ENCODE measurements at places on chromosomes 5 and 9. TPM values are rescaled to one million over a fixed set of nuclear protein-coding genes. Genes with fewer than 3 reads are reported as not detected.

DNA sequence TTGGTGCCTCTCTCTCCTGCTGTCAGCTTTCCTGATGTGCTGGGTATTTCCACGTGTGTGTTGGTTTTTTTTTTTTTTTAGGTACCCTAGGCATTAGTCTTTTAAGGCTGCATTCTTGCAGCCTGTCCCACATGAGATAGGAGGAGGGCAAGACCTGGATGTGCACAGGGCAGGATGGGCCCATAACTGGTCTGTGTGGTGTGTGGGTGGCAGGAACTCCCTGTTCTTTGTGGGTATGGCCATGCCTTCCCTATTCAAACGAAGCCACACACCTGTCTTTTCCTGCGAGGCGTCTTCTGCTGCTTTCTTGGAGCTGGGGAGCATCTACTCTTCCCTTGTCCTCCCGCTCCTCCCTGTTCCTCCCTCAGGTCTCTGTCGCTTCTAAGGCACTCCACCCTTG is 6.8 kb downstream of the SYK start:
- DNase-seq: no peak

GRCh38 chr5:123756318-123756665 is 244.3 kb downstream of the CSNK1G3 start:
- no peak for DNase-seq

DNA sequence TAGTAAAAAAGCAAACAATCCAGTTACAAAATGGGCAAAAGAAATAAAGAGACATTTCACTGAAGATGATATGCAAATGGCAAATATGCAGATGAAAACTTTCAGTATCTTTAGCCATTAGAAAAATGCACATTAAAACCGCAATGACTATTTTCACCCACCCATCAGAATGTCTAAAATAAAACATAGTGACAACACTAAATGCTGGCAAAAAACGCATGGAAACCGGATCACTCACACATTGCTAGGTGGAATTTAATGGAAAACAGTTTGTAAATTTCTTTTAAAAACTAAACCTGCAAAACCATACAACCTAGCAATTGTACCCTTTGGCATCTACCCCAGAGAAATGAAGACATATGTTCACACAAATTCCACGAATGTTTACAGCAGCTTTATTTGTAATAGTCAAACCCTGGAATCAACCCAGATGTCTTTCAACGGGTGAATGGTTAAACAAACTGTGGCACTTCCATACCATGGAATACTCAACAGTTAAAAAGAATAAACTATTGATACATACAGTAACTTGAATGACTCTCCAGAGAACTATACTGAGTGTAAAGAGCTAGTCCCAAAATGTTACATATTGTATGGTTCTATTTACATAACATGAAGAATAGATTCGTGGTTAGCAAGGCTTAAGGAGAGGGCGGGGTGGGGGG is 17.2 kb upstream of the PAM start:
- DNase-seq: no peak

DNA sequence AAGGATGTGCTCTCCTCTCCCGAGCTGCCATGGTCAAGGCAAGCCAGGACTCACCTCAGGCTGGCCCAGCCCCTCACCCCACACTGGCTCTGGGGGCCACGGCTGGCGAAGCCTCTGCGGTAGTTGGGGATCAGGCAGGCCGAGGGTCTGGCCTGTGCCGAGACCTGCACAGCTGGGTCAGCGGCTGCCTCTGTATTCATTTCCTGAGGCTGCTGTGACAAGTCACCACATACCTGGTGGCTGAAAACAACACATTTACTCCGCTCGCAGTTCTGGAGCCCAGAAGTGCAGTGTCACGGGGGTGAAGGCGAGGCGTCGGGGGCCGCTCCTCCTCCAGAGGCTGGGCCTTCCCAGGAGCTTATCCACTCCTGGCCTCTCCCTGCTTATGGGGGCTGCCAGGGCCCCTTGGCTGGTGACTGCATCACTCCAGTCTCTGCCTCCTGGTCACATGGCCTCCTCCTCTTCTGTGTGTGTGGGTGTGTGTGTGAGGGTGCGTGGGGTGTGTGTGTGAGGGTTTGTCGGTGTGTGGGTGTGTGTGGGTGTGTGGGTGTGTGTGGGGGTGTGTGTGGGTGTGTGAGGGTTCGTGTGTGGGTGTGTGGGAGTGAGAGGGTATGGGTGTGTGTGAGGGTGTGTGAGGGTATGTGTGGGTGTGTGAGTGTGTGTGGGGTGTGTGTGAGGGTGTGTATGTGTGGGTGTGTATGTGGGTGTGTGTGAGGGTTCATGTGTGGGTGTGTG is 3.2 kb upstream of the SCGB3A1 start:
- DNase-seq: no peak

DNA sequence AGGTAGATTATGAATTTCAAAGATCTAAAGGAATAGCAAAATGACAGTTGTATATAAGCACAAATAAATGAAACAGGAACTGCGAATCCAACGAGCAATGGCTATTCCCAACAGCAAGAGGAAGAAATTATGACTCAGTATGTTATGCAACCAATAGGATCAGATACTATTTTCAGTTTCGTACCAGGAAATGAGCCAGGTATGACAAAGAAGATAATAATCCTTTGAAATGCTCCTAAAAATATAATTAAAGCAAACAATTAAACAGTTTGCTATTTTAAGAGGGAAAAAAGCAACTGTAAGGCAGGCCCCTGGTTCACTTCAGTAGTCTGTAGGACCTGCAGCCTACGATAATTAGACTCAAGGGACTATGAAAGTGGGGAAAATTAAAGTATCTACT is 58.9 kb downstream of the AUH start:
- DNase-seq: no peak

DNA sequence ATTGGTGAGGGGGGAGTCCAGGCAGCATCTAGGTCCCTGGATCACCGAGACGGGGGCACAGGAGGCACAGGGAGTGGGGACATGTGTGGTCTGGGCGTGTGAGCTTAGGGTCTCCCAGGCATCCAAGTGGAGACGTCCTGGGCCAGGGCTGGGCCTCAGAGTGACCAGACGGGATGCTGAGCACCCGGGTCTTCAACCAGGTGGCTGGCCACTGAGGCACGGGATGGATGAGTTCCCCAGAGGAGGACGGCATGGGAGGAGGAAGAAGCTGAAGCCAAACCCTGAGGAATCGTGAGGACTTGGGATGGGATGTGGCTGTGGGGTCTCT is 88.0 kb downstream of the LMX1B start:
- no peak for DNase-seq

DNA sequence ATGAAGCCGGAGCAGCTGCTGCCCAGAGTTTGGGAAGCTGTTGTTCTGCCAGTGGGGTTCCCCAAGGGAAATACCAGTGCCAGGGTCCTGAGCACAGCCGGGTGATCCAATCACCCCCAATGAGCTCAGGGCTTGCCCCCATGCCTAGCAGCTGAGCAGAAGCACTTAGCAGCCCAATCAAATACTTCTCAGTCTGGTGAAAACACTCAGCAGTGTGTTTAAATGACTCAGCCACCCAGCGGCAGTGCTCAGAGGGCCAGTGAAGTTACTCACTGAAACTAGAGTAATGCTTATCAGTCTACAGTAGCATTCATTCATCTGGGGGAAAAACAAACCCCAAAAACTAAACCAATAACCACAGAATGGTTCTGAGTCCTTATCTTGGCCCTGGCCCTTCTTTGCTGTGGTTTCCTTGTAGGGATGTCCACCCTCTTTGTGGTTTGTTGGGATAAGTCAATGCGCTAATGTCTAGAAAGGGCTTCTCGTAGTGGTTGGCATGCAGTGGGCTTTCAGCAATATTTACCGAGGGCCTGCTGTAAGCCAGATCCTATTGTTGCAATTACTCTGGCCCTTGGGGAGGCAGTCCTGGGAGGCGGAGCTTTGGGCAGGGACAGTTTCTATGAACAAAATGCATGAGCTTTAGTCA is 43.1 kb downstream of the LHX2 start:
- no peak for DNase-seq

DNA sequence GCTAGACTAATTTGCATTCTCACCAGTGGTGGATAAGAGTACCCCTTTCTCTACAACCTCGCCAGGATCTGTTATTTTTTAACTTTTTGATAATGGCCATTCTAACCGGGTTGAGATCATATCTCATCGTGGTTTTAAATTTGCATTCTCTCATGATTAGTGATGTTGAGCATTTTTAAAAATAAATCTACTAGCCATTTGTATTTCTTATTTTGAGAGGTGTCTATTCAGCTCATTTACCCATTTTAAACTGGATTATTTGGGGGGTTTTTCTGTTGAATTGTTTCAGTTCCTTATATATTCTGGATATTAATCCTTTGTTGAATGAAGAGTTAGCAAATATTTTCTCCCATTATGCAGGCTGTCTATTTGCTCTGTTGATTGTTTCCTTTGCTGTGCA is 139.6 kb downstream of the ARSB start:
- no peak for DNase-seq

GRCh38 chr5:119048246-119048645 is 22.6 kb upstream of the DMXL1 start:
- no peak for DNase-seq

GRCh38 chr5:67203701-67204074 is 7.1 kb upstream of the CD180 start:
- no peak for DNase-seq

- peak; percentile 8 for DNase-seq
Observed at GRCh38 chr9:112863214-112863613, 27.5 kb downstream of the SLC46A2 start.

DNA sequence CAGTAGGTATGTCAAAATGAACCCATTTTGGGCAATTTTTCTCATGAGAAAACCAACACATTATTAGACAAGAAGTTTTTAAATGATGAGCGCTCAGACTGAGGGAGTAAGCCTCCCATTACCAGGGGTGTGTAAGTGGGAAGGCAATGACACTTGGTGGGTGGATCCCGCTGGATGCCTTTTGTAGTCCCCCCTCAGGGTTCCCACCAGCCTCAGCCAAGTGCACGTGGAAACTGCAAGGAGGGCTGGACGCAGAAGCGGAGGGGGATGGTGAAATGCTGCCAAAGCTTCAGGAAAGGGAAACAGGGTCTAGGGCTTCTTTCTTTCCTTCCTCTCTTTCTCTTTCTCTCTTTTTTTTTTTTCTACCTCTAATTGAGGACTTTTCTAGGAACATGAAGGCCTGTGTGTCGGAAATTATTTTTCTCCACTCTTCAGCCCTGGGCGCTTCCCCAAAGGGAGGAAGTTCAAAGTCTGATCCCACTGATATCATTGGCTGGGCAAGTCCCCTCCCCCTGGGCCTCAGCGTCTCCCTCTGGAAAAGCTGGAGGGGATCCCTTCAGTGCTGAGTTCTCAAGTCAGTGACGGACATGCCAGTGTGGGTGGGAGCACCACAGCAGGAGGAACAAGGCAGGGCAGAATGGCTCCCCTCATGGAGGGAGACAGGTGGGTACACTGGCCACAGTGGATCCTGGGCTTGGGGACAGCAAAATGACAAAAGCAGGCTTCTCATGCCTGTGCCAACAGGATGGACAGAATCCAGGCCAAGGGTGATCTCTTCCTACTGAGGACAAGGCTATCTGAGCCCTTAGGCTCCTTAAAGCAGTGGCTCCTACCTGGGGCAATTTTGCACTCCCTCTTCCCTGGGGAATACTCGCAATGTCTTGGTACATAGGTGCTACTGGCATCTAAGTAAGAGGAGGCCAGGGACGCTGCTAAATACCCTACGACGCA is 23.9 kb upstream of the SLC25A51 start:
- no peak for DNase-seq

C9 gene
- 2.6 TPM for total RNA-seq

ECSCR gene
- total RNA-seq: 5.9 TPM

PCA3 gene
- not detected for total RNA-seq

C7 gene
- total RNA-seq: 5.4 TPM

HAVCR2 gene
- 1.8 TPM for total RNA-seq

FAM163B gene
- not detected for total RNA-seq

SMIM33 gene
- total RNA-seq: not detected

TEX53 gene
- total RNA-seq: not detected

MRPL22 gene
- 21.5 TPM for total RNA-seq

GPR150 gene
- 0.29 TPM for total RNA-seq

PRDM9 gene
- total RNA-seq: not detected

NKD2 gene
- not detected for total RNA-seq

SH3GL2 gene
- not detected for total RNA-seq
